T-helper 1 cell (primary cell): ENCODE measurements at places on chromosomes 6 and 20.

GRCh38 chr6:154093231-154094044, 54.4 kb downstream of the OPRM1 start:
- DNase-seq: no peak

DNA sequence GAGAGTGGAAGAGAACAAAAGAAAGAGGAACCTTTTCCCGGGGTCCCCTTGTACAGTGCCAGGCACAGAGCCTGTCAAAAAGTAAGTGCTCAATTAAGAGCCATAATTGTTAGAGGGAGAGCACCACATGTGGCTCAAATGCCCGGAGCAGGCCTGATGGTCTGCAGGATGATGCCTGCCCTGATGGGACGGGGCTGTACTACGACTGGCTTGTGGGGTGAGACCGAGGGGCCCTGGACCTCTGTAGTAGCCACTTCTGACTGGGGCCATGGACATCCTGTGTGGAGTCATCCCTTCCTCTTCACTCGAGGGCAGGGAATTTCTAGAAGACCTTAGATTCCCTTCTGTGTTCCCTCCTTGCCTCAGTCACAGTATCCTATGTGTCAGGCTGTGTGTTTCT, 47.9 kb downstream of the KCNK5 start:
- no peak for DNase-seq

DNA sequence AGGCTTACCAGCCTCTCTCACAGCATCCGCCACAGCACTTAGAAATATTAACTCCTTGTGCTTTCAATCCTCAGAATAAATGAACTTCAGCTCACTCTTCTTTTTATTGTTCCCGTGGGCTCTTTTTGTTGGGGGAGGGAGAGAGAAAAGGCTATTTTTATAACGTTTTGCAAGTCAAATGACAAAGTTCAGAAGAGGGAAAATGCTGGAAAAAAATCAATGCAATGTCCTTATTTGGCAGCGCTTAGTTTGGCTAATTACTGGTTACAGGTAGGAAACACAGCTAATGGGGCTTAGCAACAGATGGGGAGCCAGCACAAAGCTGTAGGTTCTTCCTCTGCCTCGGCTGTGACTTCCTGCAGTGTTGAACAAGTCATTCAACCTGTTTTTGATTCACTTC, 1067.0 kb upstream of the MAP3K7 start:
- no peak for DNase-seq

- no peak for DNase-seq
These were observed 116.2 kb upstream of the SNX9 start for GRCh38 chr6:157706883-157707282.

GRCh38 chr6:124008000-124008987, 204.6 kb downstream of the NKAIN2 start:
- DNase-seq: no peak

GRCh38 chr6:149563928-149564325, 2.2 kb upstream of the GINM1 start:
- DNase-seq: no peak

DNA sequence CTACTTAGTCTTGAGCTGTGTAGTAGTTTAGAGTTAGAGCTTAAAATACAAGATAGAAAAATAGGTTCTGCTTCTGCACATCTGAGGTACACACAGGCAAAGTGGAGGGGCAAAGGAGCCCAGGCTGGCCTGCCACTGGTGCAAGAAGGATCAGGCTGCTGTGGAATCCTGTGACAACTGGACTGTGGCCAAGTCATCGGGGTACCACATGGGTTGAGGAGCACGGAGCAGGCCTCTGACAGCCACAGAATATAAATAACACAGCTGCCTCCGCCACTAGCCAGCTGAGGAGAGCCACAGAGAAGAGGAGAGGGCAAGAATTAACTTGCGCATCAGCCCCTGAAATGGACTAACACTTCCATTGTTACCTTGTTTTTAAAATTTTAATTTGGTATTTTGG, 206.0 kb upstream of the MARCKS start:
- no peak for DNase-seq
